ENCODE measurements at places on chromosomes 6 and 20.

GRCh38 chr6:78505178-78505577, 362.2 kb upstream of the IRAK1BP1 start:
- peak overlapping the region; percentile 52 for H3K4me3 ChIP-seq
- no peak for DNase-seq
- no peak overlapping the region for H3K27ac ChIP-seq

DNA sequence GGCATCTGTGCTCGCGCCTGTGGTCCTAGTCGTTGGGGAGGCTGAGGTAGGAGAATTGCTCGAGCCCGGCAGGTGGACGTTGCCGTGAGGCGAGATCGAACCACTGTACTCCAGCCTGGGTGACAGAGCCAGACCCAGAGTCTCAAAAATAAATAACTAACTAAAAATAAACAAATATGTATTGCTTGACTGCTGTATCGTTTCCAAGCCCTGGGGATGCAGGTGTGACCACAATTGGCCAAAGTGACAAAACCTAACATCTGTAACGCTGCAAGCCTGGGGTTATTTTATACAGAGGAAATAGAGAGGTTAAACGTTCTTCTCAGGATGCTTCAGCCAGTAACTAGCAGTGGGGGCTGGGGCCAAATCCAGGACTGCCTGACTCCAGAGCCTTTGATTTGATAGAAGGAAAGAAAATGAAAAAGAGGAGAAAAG, 1.9 kb upstream of the SRSF3 start:
- DNase-seq, result no peak
- peaks cover 6% of the 10 kb centered on the region for H3K36me3 ChIP-seq
- H3K27ac ChIP-seq, result no peak overlapping the region
- no peak overlapping the region for H3K4me3 ChIP-seq
- 0 out of 2 replicates have a peak, but pooled peaks cover 1% of the 10 kb centered on the region for H3K4me1 ChIP-seq

DNA sequence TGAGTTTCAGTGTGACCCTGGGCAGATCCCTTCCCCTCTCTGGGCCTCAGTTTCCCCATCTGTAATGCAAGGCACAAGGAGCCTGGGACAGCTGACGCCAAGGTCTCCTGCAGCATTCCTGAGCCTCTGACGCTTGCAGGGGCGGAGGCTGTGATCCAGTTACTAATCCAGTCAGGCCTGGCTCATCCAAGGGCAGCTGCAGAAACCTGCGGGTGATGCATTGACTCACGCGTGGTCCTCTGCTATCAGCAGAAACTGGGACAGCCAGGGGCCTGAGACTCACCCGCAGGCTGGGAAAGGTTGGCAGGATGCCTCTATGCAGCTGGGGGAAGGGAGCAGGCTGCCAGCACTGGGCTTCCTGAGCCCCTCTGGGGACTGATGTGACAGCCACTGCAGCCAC, 65.0 kb upstream of the SIRPA start:
- no peaks in the 10 kb centered on the region for H3K36me3 ChIP-seq
- no peaks in the 10 kb centered on the region for H3K27me3 ChIP-seq
- peak overlapping the region; percentile 96 for H3K27ac ChIP-seq
- H3K4me3 ChIP-seq, result no peak overlapping the region
- DNase-seq, result peak; percentile 99
- H3K4me1 ChIP-seq, result peaks cover 31% of the 10 kb centered on the region

DNA sequence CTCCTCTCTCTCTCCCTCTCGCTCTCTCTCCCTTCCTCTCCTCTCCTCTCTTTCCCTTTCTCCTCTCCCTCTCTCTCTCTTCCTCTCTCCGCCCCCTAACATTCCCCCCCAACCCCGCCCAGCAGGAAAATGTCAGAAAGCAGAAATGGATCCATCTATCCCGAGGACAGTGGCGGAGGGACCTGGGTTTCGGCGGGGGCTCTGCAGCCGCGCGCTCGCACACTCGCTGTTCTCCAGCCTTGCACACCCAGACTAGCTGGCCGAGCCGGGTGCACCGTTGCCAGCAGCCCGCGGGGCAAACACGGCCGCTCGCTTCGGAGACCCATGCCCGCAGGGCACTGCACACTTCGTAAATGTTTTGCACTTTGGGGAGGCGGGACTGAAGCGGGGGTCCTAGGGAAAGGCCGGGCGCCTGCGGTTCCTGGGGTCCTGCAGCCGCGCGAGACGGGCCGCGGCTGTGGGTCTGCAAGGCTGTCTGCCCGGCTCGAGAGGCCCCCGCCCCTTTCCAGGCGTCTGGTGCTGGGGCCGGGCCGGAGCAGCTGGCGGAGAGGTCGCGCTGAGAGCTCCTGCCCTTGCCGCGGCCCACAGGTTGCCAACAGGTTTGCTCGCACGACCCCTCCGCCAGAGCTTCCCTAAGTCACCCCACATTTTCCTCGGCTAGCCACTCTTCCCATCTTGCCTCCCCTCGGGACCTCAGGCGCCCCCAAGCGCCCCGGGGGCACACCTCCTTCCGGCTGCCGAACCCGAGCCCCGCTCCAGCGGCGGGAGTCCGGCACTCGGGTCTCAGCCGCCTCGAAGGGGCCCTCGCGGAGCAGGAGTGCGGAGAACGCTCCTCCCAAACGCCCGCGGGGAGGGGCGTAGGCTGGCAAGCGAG, 818 bp upstream of the MDGA1 start:
- H3K36me3 ChIP-seq, result no peaks in the 10 kb centered on the region
- peak overlapping the region; percentile 56 for H3K4me3 ChIP-seq
- peak; percentile 31 for DNase-seq

GRCh38 chr20:48736231-48736630, 91.6 kb downstream of the PREX1 start:
- H3K4me3 ChIP-seq, result no peak overlapping the region
- DNase-seq, result peak; percentile 8
- no peak overlapping the region for H3K27ac ChIP-seq
- no peaks in the 10 kb centered on the region for H3K4me1 ChIP-seq
- H3K27me3 ChIP-seq, result peaks cover 3% of the 10 kb centered on the region
- no peaks in the 10 kb centered on the region for H3K36me3 ChIP-seq

DNA sequence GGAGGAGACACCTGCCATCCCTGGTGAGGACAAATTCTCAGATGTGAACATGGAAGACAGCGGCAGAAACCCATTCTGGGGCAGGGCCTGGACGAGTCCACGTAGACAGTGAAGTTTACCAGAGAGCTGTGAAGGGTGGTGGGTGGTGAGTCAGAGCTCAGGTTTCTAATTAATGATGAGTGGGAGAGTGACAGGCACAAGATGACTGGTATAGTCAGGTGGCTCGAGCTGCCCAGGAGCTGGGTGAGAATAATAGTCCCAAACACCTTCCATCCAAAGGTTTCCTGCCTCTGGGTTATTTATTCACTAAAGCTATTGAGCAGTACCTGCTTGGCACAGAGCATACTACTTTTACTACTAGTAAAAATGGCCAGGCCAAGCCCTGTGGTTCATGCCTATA, 6.0 kb downstream of the TLDC2 start:
- H3K4me3 ChIP-seq, result no peak overlapping the region
- no peaks in the 10 kb centered on the region for H3K36me3 ChIP-seq
- no peak for DNase-seq
- peaks cover 12% of the 10 kb centered on the region for H3K27me3 ChIP-seq
- no peak overlapping the region for H3K27ac ChIP-seq

- DNase-seq, result no peak
- no peaks in the 10 kb centered on the region for H3K27me3 ChIP-seq
- no peaks in the 10 kb centered on the region for H3K4me1 ChIP-seq
- H3K27ac ChIP-seq, result no peak overlapping the region
- H3K36me3 ChIP-seq, result peaks cover 31% of the 10 kb centered on the region
Observed at GRCh38 chr20:44054118-44054517, 132.9 kb downstream of the JPH2 start.

DNA sequence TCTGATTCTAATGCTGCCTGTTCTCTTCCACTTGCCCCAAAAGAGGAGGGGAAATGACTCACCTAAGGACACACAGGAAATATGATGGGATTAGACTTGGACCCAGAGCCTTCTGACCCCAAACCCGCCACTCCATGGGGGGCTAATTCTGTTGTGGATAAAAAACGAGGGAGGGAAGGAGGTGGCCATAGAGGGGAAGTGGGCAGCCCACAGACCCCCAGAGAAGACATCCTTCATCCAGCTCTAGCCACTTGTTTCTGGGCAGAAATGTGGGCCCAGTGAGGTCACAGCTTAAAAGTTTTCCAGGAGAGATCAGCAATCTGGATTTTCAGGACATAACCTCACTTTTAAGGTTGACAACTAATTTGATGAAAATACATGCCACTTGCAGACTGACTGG, 202.1 kb downstream of the ANKRD60 start:
- H3K4me3 ChIP-seq, result no peak overlapping the region
- H3K27ac ChIP-seq, result no peak overlapping the region
- DNase-seq, result no peak
- no peaks in the 10 kb centered on the region for H3K36me3 ChIP-seq
- H3K4me1 ChIP-seq, result no peaks in the 10 kb centered on the region
- no peaks in the 10 kb centered on the region for H3K27me3 ChIP-seq

Measured in IMR-90 (cell line).